ENCODE measurements at places on chromosomes 2 and 18.

DNA sequence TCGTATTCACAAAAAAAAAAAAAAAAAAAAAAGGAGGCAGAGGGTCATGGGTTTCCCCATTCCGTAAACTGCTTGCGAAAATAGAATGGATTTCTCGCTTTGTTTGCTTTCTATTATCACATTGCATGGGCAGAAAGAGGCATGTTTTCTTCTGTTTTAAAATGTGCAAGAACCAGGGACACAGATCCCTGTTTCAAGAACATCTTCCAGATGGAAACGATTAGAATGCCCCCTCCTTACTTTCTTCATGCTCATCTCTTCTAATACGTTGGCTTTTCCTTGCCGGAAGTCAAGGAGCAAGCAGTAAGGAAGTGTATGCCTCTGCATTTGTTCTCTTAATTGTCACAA, 51.0 kb upstream of the ZNF516 start:
- DNase-seq, result no peak

DNA sequence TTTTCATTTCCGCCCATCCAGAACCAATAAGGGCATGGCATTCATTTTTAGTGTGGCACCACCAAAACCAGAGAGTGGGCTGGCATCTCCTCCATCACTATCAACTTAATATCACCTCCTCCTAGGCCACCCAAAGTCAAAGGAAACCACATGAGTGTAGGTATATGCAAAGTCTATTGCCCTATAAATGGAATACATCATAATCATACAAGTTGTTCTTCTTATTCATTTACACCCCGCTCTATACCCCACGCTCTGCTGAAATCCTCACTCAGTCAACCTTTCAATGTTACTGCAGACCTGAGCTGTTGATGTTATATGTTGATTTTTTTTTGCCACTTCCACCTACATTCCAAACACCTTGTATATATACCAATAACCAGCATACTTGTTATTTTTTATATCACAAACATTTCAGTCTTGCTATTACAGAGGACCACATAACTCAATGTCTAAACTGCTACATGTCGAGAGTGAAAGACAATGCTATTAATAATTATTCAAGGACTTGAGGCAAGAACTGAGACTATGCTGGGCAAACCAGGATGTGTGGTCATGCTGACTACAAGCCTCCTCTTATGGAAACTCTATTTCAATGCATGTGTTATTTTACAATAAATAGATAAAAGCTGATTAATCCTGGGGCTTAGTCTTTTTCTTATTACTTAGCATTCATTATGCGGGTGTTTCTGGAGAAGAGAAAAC, 466.5 kb upstream of the ID2 start:
- DNase-seq, result no peak

DNA sequence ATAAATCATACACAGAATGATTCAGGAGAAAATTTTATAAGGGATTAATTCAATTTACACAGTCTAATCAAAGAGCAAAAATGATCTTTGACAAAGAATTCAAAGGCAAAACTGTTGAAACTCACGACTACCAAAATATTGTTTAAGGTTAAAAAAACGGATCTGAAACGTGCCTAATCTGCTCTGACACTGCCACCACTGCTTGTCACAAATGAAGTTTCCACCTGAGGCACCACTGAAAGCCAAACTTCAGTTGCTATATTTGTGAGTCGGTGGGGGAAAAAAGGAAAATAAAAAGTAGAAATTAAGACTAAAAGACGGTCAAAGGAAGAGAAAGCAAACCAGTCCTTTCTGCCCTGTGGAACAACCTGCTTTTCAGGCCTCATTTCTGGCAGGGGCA, 140.6 kb upstream of the DNMT3A start:
- no peak for DNase-seq

DNA sequence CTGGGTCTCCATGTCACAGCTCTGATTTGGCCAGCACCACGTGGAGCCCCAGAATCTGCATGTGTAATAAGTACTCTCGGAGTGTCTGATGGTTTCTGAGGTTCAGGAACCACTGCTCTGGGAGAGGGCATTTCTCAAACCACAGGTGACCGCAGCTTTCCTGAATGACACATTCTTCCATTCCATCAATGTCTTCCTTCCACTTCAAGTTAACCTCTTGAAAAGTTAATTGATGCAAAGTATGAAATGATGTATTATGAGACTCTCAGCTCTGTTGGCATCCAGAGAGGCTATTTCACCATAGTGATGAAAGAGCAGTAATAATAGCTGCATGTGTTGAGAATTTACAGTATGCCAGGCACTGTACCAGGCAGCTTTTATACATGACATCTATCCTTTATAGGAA, 61.3 kb upstream of the CRIM1 start:
- no peak for DNase-seq

DNA sequence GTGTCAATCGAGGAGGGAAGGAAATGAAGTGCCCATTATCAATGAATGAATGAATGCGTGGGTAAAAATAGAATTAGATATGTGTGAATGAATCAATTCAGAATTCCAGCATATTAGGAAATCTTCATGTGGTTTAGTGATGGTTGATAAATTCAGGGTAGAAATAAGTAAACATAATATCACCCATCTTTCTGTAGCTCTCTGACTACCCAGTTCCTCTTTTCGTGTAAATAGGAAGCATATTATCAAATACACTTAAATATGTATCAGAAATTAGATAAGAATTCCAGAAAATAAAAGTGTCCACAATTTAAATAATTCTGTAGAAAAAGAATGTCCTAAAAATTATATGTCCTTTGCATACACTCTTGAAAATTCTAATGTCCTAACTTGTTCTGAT, 552.9 kb upstream of the LRATD1 start:
- no peak for DNase-seq

- no peak for DNase-seq
These were observed 344.4 kb downstream of the CYRIA start for GRCh38 chr2:16321256-16321655.

- DNase-seq, result no peak
These were observed 26.2 kb upstream of the SNORC start for GRCh38 chr2:232843834-232844233.

- DNase-seq, result no peak
These were observed 76.2 kb downstream of the CHRNA1 start for GRCh38 chr2:174688079-174688478.

DNA sequence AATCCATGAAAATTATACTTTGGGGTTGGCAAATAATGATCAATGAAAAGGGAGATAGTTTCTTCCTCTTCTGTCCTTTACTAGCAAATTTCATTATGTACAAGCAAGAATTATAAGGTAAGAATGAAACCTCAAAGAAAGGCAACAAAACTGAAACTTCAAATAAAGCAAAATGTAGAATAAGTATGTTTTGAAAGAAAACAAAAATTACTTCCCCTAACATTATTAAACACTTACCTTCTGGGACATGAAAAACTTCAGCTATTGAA, 29.4 kb downstream of the THADA start:
- no peak for DNase-seq

DNA sequence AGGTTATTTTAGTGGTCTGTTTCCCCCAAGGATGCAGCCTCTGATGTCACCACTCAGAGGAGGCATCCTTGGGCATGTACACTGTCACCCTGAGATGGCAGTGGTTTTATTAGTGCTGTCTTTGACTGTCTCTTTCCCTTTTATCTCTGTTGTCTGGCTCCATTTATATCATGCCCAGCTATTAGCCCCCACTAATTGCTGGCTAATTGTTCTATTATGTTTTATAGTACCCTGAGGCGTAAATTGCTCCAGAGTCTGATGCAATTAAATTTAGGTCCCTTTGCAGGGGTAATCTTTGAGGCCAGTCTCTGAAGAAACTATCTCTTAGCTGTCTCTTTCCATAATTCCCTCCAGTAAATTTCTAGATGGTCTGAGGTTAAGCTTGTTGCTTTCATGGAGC, 301.0 kb upstream of the KLHL29 start:
- DNase-seq, result no peak

GRCh38 chr18:79857082-79857671, 59.4 kb downstream of the KCNG2 start:
- no peak for DNase-seq

GRCh38 chr2:148503516-148503915, 141.0 kb upstream of the EPC2 start:
- no peak for DNase-seq

DNA sequence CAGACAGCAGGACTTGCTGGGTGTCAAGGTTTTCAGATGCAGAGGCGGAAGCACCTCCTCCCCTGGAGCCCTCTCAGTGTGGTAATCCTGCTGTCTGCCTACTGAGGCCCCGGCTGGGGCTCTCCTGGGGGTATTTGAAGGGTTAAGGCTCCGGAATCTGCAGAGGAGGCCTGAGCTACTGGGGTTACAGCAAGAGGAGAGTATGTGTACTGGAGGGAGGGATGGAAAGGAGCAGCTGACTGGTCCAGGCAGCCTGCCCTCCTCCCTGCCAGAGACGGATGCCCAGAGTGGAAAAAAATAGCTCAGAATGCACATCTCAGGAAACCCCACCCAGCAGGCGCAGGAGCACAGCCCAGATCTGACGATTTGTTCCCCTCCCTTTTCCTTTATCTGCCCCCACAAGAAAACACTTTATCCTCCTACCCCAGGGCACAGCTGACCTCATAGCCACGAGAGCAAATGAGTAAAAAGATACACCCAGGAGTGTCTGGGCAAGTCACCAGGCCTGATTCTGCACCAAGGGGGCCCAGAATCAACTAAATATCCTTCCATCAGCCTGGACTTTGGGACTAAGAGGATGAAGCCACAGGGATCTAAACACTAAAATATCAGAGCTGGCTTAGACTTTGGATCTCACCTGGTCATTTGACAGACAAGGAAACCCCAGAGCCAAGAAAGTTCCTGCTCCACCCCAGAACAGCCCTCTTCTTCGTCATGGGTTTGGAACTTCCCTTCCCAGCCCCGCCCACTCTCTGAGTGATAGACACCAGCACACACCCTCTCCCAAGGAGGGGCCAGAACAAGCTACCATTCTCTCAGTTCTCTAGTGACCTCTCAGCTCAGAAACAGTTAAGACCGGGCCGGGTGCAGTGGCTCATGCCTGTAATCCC, 5.5 kb downstream of the TMBIM1 start:
- DNase-seq, result no peak

DNA sequence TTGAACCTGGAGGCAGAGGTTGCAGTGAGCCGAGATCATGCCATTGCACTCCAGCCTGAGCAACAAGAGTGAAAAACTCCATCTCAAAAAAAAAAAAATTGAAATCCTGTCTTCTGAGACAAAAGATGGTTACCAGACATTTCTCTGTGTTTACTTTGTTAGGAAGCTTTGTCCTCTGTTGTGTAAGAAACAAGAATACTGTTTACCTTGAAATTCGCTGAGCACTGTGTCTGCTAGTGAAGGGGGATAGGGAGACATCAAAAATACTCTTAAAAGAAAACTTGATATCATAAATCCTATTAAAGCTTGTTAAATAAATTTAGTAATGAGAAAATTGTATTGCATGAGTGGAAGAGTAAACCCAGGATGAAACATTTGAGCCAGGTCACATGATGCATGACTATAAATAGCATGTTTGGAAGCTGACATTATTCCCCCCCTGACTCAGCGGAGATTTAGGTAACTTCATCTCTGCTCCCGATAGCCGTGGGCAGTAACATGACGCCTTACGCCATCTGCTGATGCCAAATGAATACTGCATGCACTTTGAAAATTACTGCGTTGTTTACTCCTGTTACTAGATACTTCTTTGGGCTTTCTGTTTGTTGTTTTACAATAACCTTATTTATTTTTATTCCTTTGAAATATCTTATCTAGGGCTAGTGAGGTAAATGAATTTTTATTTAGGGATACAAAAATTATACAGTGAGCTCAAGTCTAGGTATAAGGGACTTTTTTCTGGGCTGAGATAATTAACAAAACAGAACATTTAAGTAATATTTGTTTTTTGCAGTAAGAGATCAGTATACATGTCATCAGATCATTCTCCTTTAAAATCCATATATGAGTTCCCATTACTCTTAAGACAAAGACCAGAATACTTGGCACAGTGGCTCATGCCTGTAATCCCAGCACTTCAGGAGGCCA, 134.9 kb downstream of the MAP3K20 start:
- DNase-seq, result peak; percentile 61

DNA sequence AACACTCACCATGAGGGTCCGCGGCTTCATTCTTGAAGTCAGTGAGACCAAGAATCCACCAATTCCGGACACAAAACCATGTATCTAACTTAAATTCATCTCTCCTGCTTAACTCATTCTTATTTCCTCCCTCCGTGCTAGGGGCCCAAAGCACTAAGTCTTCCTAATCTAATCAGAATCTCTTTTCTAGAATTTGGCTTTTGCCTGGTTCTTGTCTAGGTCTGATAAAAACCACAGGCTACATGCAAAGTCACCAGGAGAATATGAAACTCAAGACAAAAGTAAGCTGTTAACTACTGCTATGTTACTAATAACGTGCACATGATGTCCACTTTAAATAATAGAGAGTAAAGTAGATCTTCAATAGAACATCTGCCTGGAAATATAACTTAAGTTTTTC, 69.9 kb downstream of the TRIP12 start:
- no peak for DNase-seq

DNA sequence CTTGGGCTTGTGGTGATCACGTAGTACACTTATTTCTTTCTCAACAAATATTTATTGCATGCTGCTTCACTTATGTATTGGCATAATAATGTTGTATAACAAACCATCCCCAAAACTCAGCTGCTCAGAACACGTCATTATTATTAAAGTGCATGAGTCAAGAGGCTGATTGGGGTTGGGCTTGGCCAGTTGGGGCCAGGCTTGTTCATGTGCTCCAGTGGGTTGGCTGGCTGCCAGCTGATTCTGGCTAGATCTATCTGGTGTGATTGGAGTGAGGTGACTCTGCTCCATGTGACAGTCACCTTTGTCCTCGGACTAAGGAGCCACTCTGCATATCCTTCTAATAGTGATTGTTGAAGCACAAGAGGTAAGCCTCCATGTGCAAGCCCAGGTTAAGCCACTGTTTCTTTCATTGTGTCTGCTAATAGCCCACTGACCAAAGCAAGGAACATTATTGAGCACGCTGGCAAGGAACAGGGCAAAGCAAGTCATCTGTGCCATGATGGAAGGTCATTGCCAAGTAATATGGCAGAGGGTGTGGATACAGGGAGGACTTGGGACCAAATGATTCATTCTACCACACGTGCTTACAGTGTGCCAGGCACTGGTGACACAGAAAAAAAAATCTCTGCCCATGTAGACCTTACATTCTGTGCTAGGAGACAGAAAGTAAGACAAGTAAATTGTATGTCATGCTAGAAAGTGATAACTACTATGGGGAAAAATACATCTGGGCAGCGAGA, 63.3 kb upstream of the TMEM182 start:
- no peak for DNase-seq

- DNase-seq, result no peak
These were observed 311.3 kb downstream of the CELF4 start for GRCh38 chr18:37254236-37254754.

DNA sequence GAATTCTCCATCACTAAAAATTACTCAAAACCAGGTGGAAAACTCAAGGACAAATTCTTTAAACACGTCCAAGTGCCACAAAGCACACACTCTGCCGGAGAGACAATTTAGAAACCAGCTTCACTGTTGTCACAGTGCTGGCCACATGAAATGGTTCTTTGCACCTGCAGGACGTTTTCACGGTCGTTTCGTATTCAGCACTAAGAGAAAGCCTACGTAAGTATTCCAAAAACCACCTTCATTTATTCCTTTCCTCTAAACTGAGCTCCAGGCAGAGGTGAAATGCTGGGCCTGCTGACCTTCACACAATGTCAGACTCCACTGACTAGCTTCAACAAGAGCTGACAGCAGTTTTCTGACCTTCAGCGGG, 680 bp downstream of the ATP5F1A start:
- no peak for DNase-seq
